Right cardiac atrium (tissue), 5 donors: ENCODE measurements at places on chromosomes 11 and 22.
A peak's percentile ranks its signal among the peaks of the same experiment; 100 is the strongest.

- no peak for DNase-seq
Observed at GRCh38 chr11:67314218-67314617, 10.9 kb downstream of the SSH3 start.

DNA sequence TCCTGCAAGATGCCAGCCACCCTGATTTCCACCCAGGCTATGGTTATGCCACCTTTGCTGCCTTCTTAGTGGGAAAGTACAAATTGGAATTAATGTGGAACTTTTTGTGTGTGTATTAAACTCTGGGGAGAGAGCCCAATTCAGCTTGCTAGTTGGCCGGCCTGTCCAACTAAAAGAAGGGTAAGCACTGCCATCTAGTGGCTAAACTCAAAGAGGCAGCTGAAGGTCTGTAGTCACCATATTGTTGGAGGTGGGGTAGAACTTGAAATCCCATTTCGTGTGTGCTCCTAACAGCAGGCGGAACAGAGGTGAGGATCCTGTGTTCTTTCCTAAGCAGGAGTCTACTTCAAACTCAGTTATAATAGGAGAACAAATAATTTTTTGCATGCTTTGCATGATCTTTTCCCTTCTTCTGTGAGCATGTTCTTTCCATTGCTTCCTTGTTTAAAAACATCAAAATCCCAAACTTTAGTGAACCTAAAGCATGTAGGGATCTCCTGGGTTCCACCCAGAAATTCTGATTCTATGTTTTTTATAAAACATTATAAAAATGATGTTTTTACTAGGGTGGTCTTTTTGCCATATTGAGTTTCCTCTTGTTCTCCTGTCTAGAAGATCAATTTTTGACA lies 138.8 kb upstream of the SORL1-AS1 start:
- no peak for DNase-seq

DNA sequence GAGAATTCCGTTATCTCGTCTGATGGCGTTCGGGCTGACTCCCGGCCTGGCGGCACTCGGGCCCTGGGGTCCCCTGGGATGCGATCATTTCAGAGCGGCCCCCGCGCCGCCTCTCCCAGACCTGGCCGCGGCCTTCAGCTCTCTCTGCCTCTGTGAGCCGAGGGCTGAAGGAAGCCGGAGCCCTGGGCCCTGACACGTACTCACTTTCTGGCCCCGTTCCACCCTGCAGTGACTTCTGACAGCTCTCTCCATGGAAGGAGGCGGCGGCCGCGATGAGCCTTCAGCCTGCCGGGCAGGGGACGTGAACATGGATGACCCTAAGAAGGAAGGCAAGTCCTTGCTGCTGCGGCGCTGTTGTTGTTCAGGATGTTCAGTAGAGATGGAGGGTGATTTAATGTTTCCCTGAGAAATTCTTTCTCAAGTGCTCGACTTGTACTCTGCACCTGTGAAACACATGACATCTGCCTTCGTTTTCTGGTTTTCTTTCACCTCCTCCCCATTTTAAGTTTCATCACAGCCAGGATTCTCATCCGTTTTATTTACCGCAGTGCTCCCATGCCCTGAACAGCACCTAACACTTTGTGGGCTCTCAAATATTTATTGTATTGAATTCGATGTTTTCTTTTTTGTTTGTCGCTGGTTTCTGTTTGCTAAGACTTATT lies 612 bp downstream of the GTSE1 start:
- peak; percentile 45 for DNase-seq

GRCh38 chr11:77370217-77370616 lies 68.7 kb upstream of the GDPD4 start:
- DNase-seq: no peak
